Memory B cell (primary cell): ENCODE measurements at places on chromosomes 11 and 22.

DNA sequence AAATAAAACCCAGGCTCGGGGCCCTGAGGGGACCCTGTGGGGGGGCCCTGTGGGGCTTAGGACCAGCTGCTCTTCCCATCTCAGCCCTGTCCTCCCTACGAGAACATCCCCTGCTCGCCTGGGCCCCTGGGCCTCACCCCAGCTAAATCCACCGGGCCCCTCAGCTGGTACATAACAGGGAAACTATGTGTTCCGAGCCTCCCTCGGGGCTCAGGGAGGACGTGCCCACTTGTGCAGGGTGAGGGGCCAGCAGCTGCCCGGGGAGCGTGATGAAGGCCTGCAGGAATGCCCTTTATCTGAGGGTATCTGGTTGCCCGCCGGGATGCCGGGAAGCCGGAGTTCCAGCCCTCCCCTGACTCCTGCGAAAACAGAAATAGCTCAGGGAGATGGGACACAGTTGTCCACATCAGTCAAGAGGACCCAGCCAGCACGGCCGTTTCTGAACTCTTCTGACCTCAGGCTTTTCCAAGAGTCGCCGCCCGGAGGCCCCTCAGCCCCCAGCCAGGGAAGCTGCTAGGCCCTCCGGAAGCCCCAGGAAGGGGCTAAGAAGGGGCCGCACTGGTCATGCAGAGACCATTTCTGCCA is 20.6 kb downstream of the MRPL23 start:
- no peak for DNase-seq

DNA sequence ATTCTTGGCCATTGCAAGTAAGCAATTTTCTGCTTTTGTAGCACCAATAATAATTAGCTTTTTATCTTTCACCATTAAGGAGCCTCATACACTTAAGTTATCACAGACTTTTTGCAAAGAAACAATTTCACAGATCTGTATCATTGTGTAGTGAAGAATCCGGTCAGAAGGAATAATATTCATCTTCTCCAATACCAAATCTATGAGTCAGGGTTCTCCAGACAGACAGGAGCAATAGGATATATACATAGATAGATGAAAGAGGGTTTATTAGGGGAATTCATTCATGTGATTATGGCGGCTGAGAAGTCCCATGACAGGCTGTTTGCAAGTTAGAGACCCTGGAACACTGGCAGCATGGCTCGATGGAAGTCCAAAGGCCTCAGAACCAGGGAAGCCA is 82.9 kb upstream of the UBASH3B start:
- no peak for DNase-seq

- DNase-seq, result no peak
These were observed 155.0 kb downstream of the FBXO7 start for GRCh38 chr22:32629573-32629957.

DNA sequence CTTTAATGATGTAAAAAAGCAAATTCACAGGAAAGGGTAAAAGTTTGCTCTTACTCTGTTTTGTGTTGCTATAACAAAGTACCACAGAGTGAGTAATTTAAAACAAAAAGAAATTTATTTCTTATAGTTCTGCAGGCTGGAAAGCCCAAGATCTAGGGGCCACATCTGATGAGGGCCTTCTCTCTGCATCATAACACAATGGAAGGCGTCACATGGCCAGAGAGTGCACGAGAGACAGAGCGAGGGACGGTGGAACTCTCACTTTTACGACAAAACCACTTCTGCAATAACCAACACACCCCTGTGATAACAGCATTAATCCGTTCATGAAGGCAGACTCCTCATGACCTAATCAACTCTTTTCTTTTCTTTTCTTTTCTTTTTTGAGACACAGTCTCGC is 31.1 kb downstream of the CD6 start:
- DNase-seq, result no peak

DNA sequence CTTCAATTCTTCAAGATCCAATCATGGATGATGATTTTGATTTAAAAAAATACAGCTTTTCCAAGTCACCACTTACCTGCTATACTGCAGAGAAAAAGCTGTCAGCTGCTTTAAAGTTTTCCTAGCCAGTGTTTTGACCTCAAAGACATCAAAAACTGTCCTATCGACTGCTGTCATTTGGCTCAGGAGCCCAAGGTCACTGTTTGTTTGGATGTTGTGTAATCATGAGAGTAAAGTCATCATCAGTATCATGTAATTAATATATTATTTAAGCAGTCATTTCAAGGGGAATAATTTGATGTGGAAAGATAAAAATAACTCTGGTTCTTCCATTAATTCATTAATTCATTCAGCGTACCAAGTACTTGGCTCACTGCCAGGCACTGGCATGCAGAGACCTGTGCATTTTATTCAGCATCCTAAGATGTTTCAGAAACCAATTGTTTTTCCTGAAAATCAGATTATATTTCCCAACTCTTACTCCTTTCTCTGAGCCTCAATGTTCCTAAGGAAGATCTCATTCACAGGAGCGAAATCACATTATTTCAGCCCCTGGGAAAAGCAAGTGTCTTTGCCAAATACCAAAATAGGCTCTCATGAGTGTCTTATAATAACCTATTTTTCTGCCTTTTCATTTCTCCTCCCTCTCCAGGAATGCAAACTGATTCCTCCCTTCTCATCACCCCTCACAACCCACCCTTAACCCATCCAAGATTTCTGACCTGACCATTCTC is 59.9 kb downstream of the SLC1A2 start:
- no peak for DNase-seq

DNA sequence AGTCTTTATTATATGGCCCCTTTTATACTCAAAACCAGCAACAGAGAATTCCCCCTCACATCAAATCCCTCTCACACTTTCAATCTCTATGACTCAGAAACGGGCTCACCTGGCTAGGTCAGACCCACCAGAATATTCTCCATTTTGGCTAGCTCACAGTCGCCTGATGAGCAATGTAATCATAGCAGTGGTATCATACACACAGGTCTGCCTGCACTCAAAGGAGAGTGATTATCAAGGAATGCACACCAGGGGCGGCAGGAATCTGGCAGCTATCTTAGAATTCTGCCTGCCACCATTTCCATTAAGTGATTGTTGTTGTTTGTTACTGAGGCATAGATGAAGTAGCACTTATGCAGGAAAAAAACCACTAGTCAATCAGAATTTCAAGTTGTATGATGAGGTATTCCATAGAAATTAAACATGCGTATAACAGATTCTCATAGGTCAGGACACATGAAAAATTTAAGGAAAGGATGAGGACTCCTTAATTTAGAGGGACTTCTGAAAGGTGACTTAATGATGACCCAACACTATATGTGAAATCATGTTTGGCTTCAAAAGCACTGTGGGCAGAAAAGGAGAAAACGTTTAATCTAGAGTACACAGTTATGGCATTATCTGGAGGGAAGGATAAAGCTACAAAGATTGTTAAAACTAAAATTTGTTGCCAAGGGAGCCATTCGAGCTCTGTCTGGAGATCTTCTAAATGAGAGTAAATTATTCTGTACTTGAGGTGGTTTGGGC is 185.8 kb upstream of the DDI1 start:
- DNase-seq, result no peak

- DNase-seq, result no peak
These were observed 28.5 kb downstream of the LINC01488 start for GRCh38 chr11:69509846-69510390.

GRCh38 chr22:22167791-22168189 is 76.8 kb upstream of the VPREB1 start:
- DNase-seq, result peak; percentile 63

DNA sequence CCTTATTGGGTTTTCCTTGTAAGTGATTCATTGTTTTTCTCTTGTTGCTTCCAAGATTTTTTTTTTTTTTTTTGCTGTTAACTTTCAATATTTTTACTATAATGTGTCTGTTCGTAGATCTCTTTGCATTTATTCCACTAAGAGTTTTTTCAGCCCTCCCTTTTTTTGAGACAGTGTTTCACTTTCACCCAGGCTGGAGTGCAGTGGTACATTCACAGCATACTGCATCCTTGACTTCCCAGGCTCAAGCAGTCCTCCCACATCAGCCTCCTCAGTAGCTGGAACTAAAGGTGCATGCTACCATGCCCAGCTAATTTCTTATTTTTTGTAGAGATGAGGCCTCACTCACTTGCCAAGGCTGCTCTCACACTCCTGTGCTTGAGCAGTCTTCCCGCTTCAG is 1282.0 kb upstream of the CNTN5 start:
- no peak for DNase-seq

DNA sequence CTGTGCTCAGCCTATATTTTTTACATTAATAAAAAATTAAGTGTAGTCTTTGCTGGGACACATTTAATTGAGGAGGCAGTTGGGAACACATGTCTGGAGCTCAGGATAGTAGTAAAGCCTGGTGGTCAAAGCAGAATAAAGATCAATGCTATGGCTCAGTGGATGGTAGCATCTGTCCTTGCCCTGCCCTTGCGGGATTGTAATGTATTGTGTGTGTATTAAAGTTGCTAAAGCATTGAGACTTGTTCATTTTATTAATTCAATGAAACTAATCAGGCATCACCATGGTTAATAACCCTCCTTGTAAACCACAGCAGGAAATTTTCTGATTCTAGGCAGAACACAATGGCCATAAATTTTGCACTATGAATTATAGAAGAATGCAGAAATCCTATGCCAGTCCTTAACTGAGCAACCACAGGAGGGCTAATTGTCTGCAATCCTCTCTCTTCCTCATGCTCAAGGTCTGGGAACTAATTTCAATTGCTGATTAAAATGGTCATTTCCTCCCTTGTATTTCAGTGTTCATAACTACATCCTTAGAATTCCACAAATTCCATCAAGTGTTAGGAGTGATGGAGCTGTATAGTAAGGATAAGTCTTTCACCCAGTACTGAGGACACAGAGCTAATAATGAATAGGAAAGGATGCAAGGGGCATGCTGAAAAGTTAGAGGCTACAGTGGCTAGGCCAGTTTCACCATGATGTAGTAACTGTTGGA is 403.2 kb upstream of the DDI1 start:
- DNase-seq, result no peak

- DNase-seq, result no peak
These were observed 725 bp downstream of the KDM2A start for GRCh38 chr11:67119585-67120391.

GRCh38 chr11:76596652-76597051 is 73.9 kb downstream of the LRRC32 start:
- no peak for DNase-seq

- no peak for DNase-seq
These were observed 16.3 kb downstream of the PARVA start for GRCh38 chr11:12393691-12394090.

- DNase-seq, result no peak
These were observed 1.5 kb downstream of the MIEF1 start for GRCh38 chr22:39503630-39504029.

- DNase-seq, result no peak
These were observed 11.8 kb downstream of the C11orf96 start for GRCh38 chr11:43954241-43954640.

GRCh38 chr11:1116104-1116503 is 41.4 kb downstream of the MUC2 start:
- DNase-seq, result no peak

- no peak for DNase-seq
These were observed 148.2 kb downstream of the PARVA start for GRCh38 chr11:12525466-12526055.

DNA sequence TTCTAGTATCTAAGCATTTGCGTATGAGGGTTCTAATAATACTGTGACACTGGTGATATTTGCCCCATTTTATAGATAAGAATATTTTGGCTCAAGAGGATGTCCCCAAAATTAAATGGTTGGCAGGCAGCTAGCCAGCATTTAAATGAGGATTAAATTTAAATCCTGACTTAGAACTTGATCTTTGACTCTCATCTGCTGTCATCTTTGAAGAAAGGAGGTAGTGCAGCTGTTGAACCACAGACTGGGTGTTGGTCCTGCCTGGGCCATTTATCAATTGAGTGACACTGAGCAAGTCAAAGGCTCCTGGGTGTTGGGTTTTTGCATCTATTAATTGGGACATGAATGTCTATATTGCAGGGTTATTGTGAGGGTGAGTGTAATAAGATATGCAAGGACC is 112.3 kb downstream of the INSC start:
- DNase-seq, result no peak

DNA sequence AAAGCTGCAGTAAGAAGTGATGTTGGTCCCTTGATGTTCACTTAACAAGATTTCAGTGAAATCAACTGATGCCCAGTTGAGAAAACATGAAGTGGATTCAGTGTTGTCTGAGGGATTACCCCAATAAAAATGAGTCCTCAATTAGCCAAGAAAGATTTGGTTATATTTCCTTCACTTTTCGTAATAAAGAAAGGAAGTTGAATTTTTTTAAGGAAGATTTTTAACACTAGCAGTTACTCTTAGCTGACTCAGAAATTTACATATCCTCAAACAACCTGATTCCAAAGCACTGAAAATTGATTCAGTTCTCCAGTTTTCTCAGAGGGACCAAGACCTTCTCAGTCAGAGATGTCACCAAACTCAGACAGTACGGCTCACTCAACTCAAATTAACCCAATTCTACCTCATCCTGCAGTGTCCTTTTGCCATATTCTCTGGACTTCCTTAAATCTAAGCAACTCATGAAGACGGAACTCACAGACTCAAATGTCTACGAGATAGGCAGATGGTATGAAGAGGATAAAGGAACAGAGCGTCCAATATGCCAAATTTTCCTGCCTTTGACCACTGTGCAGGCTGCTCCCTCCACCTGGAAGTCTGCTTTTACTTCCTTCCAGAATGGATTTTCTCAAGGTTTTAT is 22.8 kb downstream of the SLC5A4 start:
- no peak for DNase-seq

DNA sequence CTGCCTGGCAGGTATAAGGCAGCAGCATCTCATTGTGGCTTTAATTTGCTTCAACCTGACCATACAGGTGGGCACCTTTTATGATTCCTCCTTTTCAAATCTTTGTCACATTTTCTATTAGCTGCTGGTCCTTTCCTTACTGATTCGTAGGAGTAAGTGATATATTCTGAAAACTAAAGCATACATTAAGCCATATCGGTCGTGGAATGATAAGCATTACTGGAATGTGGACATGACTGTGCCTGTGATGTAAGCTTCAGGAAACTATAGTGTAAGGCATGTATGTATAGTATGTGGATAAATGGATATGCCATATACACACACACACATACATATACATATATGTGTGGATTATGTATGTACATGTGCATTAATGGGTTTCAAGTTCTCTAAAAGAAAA is 20.8 kb downstream of the YPEL1 start:
- DNase-seq, result no peak

GRCh38 chr11:36657610-36658267 is 59.7 kb upstream of the RAG2 start:
- DNase-seq, result no peak

DNA sequence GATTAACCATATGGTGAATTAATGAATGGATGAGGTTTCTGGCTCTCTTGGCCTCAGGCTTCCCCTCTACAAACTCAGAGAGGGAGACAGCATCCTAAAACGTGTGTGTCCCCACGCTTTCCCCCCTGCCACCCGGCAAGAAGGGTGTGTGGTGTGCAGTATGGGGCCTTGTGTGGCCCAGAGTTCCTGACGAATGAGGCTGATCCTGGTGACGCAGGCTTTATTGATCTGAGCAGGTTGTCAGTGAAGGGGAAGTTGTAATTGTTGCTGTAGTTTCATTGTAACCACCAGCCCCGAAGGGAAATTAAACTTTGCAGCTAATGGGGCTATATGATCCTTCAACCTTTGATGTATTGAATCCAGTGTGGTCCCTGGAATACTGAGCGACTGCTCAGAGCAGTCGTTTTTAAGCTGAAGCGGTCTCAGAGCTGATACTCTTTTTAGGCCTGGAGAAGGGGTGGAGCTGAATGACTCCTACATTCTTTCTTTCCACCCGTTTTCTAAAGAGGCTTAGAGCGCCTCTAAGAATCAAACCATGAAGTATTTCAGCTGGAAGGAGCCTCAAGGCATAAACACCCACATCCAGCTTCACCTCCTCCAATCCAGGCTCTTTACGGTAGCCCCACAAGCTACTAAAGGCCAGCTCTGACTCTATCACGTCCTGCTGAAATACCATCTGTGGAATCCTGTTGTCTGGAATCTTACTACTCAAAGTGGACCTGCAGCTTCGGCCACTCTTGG is 284.7 kb downstream of the MIAT start:
- no peak for DNase-seq
